ENCODE measurements at places on chromosomes 13 and 19.

DNA sequence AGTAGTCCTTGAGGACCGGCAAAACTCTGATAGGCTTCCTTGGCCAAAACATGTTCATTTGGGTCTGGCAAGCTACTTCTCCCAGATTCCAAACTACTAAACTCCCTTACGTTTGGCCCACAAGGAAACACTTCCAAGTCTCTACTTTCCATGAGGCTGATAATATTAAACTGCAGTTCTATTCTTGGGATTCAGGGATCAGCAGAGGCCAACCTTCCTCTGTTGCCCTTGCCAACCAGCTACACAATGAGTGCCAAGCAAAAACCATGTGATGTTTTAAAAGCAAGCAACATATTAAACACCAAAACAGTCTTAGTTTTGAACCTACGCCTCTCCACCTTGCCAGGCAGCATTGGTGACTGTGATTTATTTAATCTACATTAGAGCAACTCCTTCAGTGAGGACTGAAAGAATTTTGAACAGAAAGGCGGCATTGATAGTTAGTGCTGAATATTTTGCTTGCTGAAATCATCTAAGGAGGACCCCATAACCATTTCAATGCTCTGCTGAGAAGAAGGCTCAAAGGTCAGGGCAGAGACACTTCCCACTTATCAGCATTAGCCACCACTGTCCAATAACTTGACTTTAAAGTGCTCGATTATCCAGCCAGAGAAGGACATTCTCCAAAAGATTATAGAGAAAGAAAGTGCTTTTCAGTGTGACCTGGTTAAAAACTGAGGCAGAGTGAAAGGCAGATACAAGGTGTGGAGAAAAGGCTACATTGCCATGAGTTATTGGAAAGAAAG is 287.1 kb downstream of the TBC1D4 start:
- no peak for DNase-seq

DNA sequence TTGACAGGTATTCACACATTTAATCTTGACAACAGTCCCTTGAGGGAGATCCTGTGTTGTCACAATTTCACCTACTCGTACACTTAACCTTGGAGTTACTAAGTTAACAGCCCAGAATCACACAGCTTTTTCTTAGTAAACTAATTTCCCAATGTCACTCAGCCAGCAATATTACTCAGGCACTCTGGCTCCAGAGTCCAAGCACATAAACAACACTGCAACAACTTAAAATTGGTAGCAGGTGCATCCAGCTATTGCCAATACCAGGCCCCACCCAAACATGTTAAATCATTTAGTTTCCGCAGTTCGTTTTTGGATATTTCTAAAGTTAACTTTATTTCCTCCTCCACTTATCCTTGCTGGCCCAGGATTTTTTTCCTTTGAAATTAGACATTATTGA is 32.7 kb downstream of the LIG4 start:
- DNase-seq: no peak

DNA sequence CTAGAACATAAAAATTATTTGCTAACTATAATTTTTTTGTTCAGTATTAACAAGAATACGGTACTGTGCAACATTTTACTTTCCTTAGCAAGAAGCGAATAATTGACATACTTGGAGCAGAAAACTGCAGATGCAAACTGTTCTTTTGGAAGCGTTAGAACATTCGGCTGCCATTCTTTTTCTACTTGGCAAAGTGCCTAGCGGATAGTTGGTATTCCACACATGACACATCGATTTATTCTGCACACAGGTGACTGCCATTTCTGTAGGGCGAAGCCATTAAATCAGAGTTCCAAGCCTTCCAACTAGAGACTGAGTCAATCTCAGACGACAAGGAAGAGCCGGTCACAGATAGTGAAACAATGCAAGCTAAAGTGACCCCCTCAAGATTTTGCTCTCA is 117.4 kb downstream of the TRPC4 start:
- DNase-seq: no peak

DNA sequence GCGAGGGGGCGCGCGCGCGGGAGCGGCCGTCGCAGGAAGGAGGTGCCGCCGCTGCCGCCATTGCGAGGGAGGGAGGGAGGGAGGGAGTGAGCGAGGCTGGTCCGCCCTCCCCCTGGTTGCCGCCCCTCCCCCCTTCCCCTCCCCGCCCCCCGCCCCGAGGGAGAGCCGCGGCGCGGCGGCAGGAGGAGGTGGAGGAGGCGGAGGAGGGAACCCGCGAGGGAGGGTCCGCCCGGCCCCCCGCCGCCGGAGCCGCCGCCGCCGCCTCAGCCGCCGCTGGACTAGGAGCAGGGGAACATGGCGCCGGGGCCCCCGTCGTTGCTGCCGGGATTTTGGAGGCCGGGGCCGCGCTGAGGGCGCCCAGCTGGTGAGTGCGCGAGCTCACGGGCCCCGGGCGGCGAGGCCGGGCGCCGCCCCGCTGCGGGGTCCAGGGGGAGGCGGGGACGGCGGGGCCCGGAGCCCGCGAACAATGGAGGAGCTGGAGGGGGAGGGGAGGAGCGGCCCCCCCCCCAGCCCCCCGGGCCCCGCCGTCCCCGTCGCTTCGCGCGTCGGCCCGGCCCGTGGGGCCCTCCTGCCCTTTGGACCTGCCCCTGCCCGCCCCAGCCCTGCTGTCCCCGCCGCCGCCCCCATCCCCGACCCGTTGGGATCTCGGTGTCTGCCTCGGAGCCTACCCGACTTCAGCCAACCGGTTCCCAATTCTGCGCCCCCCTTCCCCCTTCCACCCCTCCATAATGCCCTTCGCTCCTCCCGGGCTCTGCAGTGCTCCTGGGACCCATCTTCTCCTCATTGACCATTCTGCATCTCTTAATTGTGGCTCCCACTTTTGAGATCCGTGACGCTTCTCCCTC is at the start of gene ARHGAP35:
Gene ARHGAP35, plus strand, starts transcription at position 152 of the 845 bp plus-strand sequence. CDS start 57,679 bp downstream, outside the sequence.
- peak; percentile 87 for DNase-seq

GRCh38 chr19:54107876-54108490 is 5.3 kb downstream of the NDUFA3 start:
- DNase-seq: no peak

DNA sequence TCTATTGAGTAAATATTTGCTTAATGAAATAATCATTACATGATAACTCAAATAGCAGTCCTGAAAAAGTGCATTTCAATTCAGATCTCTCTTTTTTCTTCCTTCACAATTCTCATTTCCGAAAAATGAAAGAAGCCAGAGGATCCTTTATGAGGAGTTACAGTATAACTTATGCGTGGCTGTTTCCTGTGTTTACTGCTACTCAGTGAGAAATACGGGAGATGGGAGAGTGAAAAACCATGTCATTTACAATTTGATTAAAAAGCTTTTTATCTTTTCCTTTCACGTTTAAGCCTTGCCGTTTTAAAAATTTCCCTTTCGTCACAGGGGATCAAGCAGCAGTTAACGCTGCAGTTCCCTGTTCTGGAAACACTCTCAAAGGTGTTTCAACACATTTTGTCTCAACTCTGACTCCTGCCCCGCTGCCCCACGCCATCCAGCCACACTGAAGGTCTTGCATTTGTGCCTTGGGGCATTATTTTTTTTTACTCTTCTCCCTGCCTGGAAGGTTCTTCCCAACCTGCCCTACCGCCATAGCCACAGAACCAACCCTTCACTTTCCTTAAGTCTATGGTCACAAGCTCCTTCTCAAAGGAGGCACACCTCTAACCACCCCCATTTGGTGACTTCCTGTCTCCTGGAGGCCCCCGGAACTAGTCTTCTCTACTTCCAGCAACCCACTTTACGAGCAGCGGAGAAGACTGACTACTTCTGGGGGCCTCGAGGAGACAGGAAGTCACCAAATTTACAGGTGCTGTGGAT is 17.0 kb downstream of the KL start:
- DNase-seq: no peak

GRCh38 chr13:106331116-106331515 is 204.3 kb downstream of the EFNB2 start:
- DNase-seq: no peak

GRCh38 chr13:47875201-47875600 is 125.9 kb downstream of the SUCLA2 start:
- DNase-seq: no peak

DNA sequence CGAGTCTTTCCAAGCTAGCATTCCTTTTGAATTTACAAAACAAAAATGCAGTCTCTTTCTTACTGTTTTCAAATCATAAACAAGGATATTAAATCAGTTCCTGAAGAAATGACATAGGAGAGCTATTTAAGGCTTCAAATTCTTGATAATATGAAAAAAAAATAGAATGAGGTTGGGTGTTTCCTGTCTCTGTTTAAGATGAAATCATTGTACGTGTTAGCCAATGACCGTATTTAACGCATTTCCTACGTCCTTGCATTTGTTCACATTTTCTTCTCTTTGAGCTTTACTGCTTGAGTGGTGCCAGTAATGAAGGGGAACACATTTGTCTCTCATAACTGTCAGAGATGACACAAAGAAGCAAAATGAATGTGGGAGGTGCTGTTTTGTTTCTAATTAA is 821.3 kb downstream of the DIAPH3 start:
- DNase-seq: no peak

GRCh38 chr19:14472202-14472938 is 2.8 kb downstream of the PTGER1 start:
- DNase-seq: peak; percentile 78

GRCh38 chr13:49584771-49585182 is 581 bp downstream of the RCBTB1 start:
- DNase-seq: peak; percentile 28

GRCh38 chr13:101514695-101515275 is 62.3 kb downstream of the ITGBL1 start:
- DNase-seq: peak; percentile 74

DNA sequence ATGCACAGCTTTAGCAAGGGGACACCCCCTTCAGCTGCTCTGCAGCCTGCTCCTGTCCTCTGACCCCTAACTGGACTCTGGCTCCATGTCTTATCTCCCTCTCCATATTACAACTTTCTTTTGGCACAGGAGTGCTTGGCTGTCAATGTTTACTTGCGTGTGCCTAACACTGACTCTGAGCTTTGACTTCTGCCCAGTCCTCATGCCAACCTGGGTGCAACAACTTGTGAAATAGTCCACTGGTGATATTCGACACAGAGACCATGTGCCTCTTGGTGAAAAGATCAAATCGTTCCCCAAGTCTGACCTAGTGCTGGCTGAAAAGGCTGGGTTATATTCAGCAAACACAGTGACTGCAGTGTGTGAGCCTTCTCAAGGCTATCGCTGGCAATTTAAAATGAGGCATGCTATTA is 34.1 kb upstream of the KLF12 start:
- no peak for DNase-seq

DNA sequence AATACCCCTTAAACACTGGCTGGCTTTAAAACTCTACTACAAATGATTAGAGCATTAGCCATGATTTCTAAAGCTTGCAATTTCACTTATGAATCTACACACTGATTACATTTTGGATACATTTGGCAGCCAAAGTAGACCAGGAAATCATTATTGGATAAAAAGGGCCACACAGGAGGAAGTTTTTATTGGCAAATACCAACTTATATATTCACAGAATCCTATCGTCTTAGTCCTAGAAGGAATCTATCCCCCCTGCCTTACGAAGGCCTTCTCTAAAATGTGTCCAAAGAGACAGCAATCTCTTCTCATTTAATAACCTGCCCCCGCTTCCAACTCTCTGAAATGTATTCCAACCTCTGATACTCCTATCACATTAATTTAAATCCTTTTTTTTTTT is 52.5 kb downstream of the KLF5 start:
- no peak for DNase-seq

DNA sequence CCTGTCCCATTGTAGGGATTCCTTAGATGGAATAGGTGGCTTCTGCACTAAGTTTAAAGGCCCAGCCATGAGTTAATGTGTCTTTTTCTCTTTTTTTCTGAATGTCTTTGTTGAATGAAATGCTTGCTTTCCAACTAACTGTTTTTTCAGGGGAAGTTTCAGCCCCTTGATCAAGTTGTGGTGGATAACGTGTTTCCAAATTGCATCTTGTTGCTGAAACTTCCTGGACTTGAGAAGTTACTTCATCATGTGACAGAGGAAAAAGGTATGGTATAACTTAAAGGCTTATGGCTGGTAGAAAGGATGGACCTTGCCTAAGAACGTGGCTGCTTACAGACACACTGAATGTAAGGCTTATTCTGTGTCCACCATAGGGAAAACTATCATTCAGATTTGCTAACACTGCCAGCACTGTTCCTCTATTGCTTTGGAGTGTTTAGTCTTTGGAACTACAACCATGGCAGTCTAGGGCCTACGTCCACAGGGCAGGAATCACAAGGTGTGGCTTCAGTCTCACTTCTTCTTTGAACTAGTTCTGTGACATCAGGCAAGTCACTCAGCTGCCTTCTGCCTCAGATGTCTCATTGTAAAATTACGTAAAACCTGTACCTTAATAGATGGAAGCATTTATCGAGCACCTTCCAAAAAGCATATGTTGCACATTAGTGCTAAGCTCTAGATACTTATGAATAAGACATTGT is 25.3 kb downstream of the RNASEH2B start:
- DNase-seq: no peak

GRCh38 chr19:49272204-49272603 is 52.8 kb downstream of the SLC6A16 start:
- peak; percentile 53 for DNase-seq

- peak; percentile 85 for DNase-seq
These were observed 4.9 kb downstream of the NANOS3 start for GRCh38 chr19:13881692-13882418.

DNA sequence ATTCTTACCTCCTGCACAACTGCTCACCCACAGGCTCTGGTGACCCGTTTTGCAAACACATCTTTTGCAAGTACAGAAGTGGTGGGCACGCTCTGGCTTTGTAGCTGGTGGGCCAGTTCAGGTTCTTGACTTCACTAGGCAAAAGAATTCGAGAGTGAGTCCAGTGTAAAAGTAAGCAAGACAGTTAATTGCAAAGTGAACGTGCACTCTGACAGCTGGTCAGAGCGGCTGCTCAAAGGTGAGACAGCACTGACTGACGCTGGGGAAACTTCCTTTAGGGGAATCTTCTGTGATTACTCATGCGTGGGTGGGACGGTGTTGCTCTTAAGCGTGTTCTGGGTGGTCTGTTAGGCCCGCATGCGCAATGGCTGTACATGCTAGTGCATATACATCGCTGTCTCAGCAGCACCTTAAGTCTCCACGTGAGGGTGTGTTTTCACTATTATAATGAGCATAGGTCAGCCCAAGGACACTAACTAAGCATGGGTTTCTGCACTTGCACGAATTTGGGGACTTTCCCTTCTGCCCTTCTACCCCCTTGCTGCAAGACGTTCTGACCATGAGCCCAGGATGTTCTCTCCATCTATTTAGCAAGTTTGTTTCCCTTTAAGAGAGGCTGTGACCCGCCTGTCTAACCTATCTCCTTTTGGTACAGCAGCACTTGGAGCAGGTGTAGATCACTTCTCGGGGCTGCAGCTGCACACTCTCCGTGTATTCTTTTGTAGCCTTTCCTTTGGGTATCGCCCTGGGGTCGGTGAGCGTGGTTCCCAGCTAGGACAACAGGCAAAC is 30.2 kb upstream of the CD33 start:
- no peak for DNase-seq

DNA sequence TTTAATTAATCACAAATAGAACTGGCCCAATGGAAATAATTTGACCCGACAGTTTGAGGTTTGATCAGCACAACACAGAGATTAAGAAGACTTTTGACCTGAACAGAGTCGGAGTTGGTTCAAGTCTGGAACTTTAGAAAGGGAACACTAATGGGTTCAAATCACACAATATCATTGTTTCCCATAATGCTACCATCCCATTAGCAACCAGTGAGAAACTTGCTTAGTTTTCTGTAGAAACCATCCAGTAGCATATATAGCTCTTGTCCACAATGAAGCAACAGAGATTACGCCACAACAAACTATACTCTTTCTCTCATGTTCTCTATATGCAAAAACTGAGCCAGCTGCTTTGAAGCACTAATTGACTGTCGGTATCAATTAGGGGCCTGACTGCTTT is 376.9 kb upstream of the SPRY2 start:
- DNase-seq: no peak
